ENCODE measurements at places on chromosomes 12 and 14. TPM values are rescaled to one million over a fixed set of nuclear protein-coding genes. Genes with fewer than 3 reads are reported as not detected.

Gene SCN8A
- 0.40 TPM for polyA plus RNA-seq

Gene CLEC9A
- not detected for polyA plus RNA-seq

Gene TGFB3
- 11.3 TPM for polyA plus RNA-seq

Gene RFX4
- not detected for polyA plus RNA-seq

DNA sequence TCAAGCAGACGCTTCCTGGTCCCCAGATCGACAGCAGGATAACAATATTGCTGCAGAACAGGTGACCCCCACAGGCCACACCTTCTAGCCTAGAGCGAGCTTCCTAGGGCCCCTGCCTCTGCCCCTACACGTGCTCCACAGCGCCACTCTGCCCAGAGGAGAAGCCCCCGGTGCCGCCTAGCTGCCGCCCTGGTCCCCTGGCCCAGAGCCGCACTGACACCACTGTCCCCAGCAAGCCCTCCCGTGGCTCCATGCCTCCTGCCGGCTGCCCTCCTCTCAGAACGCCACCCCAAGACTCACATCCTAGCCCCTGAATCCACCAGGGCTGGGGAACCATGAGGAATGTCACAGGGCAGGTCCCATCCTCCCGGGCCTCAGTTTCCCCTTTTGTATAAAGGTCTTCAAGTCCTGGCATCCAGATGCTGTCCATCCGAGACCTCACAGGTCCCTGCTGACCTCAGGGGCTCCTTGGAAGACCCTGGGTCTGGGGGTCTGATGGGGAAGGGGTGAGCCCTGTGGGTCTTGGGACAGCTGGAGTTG, 31.0 kb downstream of the JAG2 start:
- DNase-seq: no peak

DNA sequence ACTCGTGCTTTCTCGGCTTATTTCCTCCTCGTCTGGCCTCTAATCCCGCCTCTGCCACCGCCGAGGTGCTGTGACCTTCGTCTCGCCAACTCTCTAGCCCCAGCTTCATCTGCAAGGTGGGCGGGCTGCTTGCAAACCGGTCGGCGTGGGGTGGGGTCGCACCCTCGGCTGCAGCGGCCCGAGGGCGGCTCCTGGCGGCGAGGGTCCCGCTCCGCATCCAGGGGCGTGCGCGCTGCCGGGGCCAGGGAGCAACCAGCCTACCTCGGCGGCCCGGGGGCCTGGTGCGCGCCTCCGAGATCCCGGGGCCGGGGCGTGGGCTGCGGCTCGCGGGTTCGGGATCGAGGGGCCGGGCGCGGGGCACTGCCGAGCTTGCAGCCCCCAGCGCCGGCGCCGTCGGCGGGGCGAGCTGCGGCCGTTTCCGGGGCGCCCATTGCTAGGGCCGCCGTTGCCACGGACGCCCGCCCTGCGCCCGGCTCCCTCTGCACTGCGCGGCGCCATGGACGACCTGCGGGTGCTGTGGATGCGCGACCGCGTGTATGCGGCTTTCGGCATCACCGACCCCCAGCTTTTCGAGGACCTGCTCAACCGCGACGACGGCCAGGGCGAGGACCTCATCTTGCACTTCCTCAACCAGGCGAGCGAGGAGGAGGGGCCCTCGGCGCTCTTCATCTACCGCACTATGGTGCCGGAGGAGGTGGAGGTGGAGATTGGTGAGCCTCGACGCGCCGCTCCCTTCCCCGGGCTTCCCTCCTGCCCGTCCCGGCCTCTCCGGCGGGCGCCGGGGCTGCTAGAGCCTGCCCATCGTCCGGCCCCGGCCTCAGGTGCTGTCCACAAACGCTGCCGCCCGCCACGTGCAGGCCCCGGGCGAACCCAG, at the start of gene DNAH10:
TSS of gene DNAH10 (plus strand) at position 461 of the 874 bp plus-strand sequence. CDS start at position 497, 36 bp downstream.
- DNase-seq: peak; percentile 29

GRCh38 chr14:100203962-100204834, 34.7 kb upstream of the YY1 start:
- DNase-seq: peak; percentile 36

GRCh38 chr12:66960704-66961690, 282.1 kb upstream of the GRIP1 start:
- no peak for DNase-seq

- no peak for DNase-seq
Observed at GRCh38 chr12:113237748-113238147, 16.5 kb downstream of the TPCN1 start.

DNA sequence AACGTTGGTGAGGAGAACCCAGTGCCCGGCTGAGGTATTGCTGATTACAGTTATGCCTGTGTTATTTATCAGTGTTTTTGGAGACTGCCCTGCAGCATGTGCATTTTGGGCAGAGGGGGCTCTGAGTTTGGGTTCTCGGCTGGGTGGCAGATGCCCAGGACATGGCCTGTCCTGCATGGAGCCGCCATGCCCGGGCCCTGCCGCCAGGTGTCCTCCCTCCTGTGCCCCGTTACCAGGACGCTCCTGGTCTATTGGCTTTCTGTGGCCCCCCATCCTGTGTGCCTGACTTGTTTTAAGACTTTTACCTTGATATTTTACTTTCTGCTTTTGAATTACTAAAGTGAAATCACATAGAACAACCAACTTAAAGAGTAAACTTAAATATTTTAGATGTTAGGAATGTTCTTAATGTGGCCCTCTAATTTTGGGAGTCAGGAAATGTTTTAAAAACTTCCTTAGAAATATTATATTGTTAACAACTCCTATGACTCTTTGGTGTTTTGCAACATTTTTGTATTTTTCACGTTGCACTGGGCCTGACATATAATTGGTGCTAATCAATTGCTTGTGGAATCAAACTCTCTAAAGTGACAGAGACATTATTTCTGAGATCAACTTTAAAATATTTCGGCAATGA, 51.8 kb downstream of the PRIMA1 start:
- no peak for DNase-seq

DNA sequence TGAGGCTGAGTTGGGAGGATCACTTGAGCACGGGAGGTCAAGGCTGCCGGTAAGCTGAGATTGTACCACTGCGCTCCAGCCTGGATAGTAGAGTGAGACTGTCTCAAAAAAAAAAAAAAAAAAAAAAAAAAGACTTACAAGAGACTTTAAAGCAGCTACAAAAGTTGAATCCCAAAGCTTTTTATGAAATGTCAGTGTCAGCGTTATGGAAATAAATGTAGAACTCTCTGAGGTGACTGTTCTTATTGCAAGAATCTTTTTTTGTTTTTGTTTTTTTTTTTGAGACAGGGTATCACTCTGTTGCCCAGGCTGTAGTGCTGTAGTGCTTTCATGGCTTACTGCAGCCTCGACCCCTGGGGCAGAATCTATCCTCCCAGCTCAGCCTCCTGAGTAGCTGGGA, 17.2 kb downstream of the FUT8 start:
- DNase-seq: no peak

DNA sequence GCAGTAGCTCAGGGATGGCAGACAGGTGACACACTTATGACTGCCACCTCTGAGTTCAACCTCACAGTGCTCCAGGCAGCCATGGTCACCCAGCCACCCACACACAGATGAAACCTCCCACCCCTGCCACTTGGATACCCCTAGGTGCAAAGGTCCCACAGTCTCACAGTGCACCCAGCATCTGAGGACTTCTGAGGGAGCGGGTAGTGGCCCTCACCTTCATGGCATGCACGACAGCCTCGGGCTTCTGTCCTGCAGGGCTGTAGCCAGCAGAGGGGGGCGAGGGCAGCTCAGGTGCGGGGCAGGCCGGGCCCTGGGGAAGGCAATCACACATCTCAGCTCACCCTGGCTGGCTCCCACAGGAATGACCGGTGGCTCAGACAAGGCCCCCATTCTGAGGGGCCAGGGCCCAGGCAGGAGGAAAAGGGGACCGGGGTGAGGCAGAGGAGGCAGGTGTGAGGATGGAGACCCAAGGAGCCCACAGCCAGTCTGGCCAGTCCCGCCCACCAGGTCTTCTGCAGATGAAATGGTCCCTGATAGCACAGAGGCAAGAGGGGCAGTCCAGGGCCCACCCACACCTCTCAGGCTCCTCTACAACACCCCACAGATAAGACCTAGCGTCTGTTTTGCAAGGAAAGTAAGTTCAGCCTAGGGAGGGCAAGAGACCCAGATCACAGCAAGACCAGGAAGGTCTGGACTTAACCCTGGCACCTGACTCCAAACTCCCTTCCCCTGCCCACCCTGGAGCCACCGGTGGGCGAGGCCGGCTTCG, 35.8 kb downstream of the CCNK start:
- no peak for DNase-seq

- DNase-seq: peak; percentile 40
Observed at GRCh38 chr12:42482041-42482747, 107.4 kb downstream of the PRICKLE1 start.

DNA sequence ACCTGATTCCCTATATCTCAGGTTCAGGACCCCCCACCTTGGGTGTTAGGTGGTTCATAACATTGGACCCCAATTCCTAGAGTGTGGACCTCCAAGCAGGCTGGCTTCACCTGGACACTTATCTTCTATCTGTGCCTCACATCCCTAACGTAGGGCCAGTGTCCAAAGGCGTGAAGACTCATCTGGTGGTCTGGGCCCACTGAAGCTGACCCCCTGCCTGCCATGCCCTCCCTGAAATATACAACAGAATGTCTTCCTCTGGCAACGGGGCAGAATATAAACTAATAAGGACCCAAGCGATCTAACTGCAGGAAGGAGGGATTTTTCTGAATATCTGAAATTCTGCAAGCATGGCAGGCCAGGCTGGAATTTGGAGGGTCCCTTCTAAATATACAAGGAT, 5.6 kb downstream of the HOXC13 start:
- DNase-seq: no peak

All from cardiac muscle cell (in vitro differentiated cells and primary cell).